Globus pallidus (tissue), 1 donor: ENCODE measurements at places on chromosomes 5 and 9.

GRCh38 chr5:126137891-126138280 lies 285.3 kb upstream of the GRAMD2B start:
- no peak for DNase-seq

DNA sequence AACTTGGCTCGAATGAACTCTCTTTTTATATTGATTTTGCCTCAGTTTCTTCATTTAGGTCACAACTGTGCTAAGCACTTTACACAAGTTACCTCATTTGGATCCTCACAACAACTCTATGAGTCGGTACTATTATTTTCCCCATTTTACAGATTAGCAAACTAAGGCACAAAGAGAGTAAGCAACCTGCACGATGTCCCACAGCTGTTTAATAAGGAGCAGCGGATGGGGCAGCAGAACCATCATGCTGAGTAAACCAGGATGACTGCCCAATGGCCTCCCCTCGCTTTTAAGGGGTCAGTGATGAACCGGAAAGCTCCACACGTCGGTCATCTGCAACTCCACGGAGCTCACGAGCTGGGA lies 607 bp downstream of the PRELID2 start:
- no peak for DNase-seq

- DNase-seq, result no peak
Observed at GRCh38 chr5:95704150-95704549, 21.4 kb upstream of the SPATA9 start.

GRCh38 chr5:33448118-33448517 lies 7.4 kb downstream of the TARS1 start:
- DNase-seq, result no peak

DNA sequence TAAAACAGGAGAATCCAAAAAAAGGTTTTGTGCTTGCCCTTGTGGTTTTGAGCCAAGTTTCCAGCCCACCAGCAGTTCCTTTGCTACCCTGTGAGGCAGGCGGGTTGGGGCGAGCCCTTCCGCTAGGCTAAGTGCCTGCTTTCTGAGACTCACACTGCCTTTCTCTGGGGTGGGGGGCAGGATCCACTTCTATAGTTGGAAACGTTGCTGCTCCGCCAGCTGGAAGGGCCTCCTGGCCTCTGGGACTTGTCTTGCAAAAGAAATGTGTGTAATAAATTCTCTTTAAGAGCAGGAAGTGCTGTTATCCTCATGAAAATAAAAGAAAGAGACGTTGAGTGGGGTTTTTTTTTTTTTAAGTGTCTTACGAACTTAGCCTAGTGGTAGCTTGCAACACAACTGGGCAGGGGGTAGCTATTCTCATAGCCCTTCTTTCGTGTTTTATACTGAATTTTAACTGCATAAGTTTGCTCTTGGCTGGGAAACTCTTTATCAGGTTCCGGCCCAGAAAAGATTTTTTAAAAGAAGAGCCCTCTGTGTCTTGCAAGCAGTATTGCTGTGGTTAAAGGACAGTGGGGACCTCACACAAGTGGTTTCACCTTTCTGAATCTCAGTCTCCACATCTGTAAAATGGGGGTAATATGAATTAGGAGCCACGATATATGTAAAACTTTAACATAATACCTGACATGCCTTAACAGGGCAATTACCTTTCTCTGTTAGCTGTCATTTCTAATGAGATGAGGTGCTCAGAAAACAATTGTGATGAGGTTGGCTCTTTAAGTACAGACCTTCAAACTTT lies 19.8 kb downstream of the JADE2 start:
- no peak for DNase-seq

DNA sequence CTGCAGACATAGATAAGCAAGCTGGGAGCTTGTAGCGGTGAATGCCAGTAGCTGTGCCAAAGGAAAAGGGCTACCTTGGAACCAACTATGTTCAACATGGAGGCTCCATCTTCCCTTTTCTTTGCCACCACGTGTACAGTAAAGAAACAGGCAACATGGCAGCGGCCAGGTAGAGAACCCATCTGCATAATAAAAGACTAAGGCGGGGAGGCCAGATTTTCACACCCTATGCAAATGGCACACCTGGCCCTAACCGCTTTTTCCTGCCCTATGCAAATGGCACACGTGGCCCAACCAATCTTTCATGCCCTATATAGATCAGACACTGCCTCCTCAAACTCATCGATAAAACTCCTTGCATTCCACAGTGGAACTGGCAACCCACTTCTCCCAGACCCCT lies 477.5 kb upstream of the EDIL3 start:
- no peak for DNase-seq

DNA sequence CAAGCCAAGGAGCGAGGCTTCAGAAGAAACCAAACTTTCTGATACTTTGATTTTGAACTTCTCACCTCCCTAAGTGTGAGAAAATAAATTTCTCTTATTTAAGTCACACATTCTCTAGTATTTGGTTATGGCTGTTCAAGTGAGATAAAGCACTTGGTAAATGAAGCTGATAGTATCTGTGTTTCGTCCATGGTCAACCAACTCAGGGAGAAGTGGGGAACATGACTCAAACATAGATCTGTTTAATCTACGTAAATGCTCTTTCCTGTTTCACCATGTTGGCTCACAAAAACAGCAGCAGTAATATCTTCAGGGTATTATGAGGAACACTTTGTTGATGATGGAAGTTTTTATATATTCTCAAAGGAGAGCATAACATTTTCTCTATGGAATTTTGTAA lies 2167.2 kb upstream of the C9orf72 start:
- no peak for DNase-seq

- DNase-seq, result no peak
Observed at GRCh38 chr9:77802515-77803293, 154.6 kb upstream of the GNA14 start.

- no peak for DNase-seq
Observed at GRCh38 chr9:12753931-12754330, 20.9 kb upstream of the LURAP1L start.

DNA sequence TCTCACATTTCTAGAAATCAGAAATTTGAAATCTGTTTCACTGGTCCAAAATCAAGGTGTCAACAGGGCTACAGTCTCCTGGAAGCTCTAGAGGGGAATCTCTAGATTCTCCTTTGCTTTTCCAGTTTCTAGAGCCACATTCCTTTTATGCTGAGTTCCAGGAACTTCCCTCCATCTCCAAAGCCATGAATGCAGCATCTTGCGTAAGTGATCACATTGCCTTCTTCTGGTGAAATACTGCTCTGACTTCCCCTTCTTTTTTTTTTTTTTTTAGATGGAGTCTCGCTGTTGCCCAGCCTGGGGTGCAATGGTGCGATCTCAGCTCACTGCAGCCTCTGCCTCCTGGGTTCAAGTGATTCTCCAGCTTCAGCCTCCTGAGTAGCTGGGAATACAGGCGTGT lies 23.8 kb downstream of the GDA start:
- no peak for DNase-seq

- no peak for DNase-seq
Observed at GRCh38 chr5:40414922-40415321, 264.8 kb upstream of the PTGER4 start.

- no peak for DNase-seq
Observed at GRCh38 chr9:86557063-86557766, 203.0 kb upstream of the TUT7 start.

- DNase-seq, result no peak
Observed at GRCh38 chr5:10595293-10595671, 31.4 kb downstream of the ANKRD33B start.

- no peak for DNase-seq
Observed at GRCh38 chr5:14551211-14551610, 30.4 kb upstream of the OTULINL start.

GRCh38 chr5:33523208-33523771 lies 82.5 kb downstream of the TARS1 start:
- DNase-seq, result no peak

DNA sequence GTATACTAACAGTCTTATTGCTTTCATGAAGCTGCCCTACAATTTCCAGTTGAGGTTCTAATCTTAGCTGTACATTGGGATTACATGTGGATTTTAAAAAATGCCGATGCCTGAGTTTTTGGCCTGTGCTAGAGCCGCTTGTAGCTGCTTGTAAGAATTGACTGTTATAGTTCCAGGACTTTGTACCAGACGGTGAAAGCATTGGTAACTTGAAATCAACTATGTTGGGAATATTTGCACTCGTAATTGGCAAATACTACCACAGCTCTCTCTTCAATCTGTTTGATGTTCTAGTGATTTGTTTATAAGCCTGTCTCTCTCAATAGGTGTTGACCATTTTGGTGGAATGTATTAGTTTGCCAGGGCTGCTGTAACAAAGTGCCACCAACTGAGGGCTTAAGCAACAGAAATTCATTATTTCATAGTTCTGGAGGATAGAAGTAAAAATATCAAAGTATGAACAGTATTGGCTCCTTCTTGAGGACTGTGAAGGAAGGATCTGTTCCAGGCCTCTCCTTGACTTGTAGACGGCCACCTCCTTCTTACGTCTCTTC lies 50.5 kb upstream of the DHFR start:
- no peak for DNase-seq

DNA sequence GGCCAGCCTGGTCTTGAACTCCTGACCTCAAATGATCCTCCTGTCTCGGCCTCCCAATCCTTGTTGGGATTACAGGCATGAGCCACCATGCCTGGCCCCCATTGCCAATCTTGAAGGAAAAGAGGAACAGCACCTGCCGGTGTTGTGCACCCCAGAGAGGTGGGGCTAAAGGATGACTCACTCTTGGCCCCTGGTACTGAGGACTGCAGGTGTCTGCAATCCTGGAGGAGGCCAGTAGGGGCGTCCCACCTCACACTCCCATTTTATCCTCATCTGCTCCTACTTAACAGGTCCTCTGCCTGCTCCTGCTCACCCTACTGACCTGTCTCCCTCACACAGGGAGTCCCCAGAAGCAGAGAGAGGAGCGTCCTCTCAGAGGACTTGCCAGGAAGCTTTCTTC lies 390.4 kb downstream of the ARHGEF28 start:
- no peak for DNase-seq

GRCh38 chr9:94178927-94179326 lies 80.2 kb upstream of the ZNF169 start:
- no peak for DNase-seq

DNA sequence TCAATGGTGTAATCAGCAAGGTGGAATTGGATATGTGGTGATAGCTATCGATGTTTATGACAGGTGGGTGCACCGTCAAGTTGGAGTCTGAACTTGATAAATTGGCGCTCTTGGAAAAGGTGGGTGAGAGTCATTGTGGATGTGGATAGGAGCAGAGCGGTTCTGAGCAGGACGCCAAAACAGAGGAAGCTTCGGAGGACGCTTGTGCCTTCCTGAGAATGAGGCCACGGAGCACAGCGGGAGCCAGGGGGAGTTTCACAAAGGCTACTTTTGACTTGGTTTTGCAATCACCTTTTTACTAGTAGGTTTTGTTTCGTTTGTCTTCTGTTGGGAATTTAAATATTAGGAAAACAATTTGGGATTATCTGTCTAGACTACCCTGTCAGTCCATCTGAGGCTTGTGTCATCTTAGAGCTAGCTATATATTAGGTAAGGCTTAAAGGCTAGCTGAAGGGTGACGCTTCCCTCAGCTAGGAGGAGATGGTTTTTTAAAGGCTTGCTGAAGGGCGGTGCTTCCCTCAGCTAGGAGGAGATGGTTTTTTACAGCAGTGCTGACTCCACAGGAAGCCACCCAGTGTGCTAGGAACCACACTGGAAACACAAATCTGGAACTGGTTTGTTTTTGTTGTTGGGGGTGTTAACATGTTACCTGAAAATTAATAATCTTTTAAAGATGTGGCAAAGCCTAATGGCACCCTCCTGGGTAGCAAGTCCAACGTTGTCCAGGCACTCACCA lies 142.4 kb upstream of the IRX4 start:
- no peak for DNase-seq

- DNase-seq, result no peak
Observed at GRCh38 chr9:93974151-93974550, 19.0 kb upstream of the BARX1 start.

DNA sequence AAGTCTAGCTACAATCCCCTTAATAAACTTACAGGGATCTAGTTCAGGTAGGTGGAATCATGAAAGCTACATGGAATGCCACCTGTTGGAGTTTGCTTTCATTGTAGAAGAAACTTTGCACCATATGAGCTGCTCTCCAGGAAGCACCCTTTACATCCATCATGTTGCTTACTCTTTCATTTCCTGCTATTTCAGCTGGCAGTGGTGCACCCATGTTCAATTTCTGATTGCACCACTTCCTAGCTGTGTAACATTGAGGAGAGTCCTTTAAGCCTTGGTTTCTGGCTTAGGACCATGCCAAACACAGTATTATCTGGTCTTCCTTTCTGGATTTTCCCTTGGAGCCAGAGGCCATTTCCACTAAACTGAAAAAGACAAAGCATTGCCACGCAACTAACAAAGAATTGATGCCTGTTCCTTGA lies 123.3 kb upstream of the SLC12A2 start:
- no peak for DNase-seq
